K562 (cell line): ENCODE measurements at places on chromosomes 7 and 10. TPM values are rescaled to one million over a fixed set of nuclear protein-coding genes. Genes with fewer than 3 reads are reported as not detected.

Gene SHH
- polyA plus RNA-seq, result not detected in 2 replicates

Gene RGR
- polyA plus RNA-seq, result not detected in 2 replicates

Gene SLC16A12
- polyA plus RNA-seq, result not detected in 2 replicates

Gene ATP6V1F
- polyA plus RNA-seq, result 568 and 645 TPM in 2 replicates

Gene GRID2IP
- not detected in 2 replicates for polyA plus RNA-seq

Gene ZNF727
- not detected in 2 replicates for polyA plus RNA-seq

Gene ZP3
- 1.4 and 3.7 TPM in 2 replicates for polyA plus RNA-seq

Gene TWIST1
- 0.13 and 0.86 TPM in 2 replicates for polyA plus RNA-seq

Gene MRC1
- 0.08 TPM in 1 of 2 replicates, not detected in the other for polyA plus RNA-seq

Gene CAMK2B
- 0.05 and 0.08 TPM in 2 replicates for polyA plus RNA-seq

Gene DPCD
- polyA plus RNA-seq, result 20.3 and 25.2 TPM in 2 replicates
